ENCODE measurements at places on chromosomes 13 and 19.
A peak's percentile ranks its signal among the peaks of the same experiment; 100 is the strongest.

- no peak for DNase-seq
Observed at GRCh38 chr13:77502104-77502720, 33.3 kb upstream of the SCEL start.

DNA sequence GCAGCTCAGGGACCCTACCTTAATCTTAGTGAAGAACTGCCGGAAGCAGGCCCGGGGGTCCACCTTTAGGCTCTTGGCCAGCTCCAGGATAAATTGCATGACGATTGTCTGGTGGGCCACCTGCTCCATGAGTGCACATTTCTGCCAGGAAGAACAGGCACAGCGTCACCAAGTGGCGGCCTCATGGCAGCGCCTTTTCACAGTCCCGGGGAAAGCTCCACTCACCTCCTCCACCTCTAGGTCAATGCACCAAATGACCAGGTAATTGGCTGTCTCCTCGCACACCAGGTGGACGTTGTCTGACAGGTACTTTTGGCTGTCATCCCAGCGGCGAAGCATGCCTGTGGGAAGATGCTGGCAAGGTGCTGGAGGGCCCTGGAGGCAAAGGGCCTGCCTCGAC, 8.3 kb downstream of the CDC37 start:
- DNase-seq: no peak

GRCh38 chr13:22027566-22027965, 356.7 kb downstream of the FGF9 start:
- DNase-seq: no peak

- no peak for DNase-seq
Observed at GRCh38 chr13:85377783-85378182, 421.4 kb downstream of the SLITRK6 start.

DNA sequence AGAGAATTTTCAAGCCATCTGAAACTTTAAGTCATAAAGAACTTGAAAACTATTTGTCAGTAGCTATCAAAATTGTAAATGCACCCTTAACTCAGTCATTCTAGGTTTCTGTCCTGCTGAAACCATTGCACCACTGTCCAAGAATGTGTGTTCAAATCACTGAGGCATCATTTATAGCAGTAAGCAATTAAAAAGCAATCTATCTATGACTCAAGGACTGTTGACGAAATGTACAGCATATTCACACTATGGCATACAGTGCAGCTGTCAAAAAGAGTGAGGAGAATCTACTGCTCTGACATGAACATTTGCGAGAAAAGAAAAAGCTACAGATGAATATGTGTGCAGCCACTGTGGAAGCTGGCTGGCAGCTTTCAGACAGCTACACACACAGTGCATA, 71.2 kb downstream of the ING1 start:
- no peak for DNase-seq

DNA sequence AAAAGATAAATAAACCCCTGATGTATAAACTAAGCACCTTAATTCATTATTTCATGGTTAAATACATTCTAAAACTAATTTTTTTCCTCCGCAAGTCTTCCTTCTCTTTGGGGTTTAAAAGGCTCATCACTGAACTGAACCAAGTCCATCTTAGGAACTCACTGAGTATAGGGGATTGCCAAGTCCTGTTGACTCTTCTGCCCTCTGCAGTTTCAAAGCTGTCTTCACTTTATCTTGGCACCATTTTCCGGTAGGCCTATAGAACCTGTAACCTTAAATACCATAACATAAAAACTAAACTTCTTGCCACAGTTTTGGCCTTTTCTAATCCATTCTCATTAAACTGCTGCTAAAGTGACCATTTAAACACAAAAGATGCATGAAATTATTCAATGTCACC, 66.5 kb upstream of the USPL1 start:
- DNase-seq: no peak

GRCh38 chr13:92873029-92873428, 353.6 kb upstream of the GPC6 start:
- DNase-seq: no peak

GRCh38 chr13:66367356-66367755, 862.8 kb downstream of the PCDH9 start:
- no peak for DNase-seq

DNA sequence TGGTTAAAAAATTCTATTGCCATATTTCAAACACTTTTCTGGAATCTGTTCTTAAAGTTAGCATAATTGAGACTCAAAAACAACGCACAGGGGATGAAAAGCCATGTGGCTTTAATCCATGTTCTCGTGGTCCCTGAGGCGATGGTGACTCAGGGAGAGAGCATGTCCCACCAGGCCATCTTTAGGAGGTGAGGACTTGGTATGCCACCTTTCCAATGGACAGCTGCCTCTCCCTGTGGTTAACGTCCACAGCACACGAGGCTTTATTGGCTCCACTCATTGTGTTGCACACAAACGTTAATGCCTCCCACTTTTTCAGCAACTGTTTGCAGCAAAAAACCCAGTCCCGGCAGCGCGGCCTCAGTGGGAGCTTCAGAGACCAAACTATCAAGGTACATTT, 51.4 kb downstream of the EFNB2 start:
- no peak for DNase-seq

DNA sequence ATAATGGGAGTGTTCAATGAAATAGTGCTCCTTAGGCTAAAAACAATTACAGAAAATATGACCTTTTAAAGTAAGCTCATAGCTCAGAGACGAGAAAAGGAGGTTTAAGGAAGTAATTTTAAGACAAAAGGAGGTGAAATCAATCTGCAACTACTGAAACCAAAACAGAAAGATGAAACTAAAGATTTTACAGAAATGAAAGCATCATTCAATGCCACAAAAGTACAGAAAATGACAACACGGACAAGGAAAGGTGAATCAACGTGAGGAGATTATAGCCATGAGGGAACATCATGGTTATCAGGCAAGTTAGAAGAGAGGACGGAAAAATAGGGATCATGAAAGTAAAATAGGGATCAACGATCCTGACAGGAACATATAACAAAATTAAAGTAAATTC, 745.2 kb downstream of the PCDH17 start:
- no peak for DNase-seq

DNA sequence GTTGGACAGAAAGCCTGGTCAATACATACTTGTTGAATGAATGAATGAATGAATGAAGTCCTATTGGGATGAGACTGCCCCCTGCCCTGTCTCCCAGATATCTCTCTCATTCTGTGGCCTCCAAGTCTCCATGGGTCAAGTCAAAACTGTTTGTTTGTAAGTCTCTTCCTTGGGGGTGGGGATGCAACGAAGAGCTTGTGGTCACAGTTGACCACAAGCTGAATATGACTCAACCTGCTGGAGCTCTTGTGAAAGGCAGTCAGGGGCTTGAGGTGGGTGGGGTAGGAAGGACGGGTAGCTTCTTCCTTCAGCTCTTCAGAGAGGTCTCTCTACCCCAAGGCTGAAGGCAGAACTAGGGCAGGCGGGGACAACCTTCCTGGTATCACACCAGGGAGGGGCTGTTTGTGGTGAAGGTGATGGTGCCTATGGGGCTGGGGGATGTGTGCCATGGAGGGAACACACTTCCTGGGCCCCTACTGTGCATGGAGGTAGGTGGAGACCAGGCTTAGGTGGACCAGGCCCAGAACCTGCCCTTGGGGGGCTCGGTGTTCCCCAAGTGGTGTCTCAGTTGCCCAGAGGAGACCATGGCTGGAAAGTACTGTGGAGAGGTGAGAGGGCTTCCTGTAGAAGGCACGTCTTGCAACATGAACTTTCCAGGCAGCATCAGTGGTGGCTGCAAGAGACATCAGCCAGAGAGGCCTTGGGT, 8.0 kb downstream of the MYO1F start:
- DNase-seq: no peak

- DNase-seq: no peak
Observed at GRCh38 chr19:33789344-33789743, 7.3 kb upstream of the KCTD15 start.

DNA sequence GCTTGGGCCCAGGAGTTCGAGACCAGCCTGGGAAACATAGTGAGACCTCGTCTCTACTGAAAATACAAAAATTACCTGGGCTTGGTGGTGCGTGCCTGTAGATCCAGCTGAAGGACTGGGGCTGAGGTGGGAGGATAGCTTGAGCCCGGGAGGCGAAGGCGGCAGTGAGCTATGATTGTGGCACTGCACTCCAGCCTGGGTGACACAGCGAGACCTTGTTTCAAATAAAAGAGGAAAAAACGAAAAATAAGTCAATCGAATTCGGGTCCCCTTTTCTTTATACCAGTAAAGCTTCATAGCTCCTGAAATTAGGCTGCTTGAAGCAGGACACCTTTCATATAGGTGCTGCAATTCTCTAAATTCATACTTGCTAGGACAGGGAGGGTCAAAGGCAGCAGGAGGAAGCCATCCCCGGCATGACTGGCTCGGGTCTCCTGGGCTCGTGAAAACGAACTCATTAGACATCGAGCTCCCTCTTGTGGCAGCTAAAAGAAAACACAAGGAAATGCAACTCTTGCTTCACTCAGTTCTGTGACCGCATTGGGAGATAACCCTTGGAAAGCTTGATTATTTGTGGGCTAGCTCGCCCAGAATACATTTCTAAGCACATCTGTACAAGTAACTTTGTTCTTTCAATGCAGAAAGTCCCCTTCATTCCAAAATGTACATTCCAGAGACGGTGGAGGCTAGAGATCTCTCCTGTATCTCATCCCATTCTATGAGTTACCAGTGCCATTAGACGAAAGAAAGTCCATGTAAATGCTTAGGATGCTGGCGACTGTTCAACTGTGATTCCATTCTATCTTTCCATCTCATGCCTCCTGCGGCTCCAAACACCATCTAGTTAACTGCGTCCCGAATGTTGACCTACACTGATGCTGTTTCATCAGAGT, 16.8 kb downstream of the FPR2 start:
- peak; percentile 84 for DNase-seq

GRCh38 chr19:14954071-14954655, 12.9 kb downstream of the OR7C2 start:
- no peak for DNase-seq

DNA sequence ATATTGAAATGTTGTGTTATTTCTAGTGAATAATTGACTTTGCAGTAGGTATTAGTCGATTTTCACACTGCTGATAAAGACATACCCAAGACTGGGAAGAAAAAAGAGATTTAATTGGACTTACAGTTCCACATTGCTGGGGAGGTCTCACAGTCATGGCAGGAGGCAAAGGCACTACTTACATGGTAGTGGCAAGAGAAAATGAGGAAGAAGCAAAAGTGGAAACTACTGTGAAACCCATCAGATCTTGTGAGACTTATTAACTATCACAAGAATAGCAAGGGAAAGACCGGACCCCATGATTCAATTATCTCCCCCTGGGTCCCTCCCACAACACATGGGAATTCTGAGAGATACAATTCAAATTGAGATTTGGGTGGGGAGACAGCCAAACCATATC, 9.9 kb upstream of the C5AR2 start:
- no peak for DNase-seq

DNA sequence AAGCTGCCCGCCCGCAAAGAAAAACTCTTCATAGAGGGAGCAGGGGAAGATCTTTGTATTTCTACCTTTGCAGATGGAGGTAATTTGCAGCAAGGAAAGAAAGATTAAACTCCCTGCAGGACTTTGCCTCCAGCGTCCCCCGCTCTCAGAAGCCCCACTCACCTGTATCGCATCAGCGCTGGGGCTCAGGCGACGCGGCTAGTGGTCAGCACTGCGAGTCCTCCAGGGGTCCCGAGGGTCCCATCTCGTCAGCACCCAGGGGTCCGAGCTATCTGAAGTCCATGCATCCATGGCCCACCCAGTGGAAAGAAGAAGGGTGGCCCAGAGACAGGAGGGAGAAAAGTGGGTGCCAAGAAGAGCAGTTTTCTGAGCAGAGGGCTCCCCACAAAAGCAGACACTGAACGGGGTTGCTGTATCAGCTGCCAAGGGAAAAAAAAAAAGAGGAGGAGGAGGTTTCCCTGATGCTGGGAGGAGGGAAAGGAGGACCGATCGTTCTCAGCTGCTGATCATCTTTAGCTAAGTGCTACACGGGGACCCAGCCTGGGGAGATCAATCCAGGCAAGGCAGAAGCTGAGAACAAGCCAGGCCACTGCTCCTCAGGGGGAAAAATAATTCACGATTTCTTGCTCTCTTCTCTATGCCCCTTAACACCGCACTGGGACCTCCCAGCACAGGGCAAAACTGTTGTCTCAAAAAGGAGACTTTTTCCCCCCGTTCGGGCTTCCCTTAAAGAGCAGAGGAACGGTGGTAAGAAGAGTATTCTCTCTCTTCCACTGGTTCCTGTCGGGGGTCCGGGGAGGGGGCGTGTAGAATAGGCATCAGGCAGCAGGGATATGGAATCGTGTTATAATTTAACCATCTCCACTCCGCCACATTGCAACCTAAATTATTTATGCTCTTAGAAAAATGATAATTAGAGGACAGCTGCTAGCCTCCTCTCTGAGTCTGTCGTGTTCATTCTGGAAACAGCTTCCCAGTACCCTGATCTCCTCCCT, 117.7 kb upstream of the CACNA1A start:
- DNase-seq: no peak

GRCh38 chr13:26971990-26972887, 199.4 kb downstream of the USP12 start:
- no peak for DNase-seq

GRCh38 chr13:77521595-77522367, 13.7 kb upstream of the SCEL start:
- DNase-seq: peak; percentile 27

GRCh38 chr19:16325161-16325527, 518 bp downstream of the KLF2 start:
- no peak for DNase-seq

GRCh38 chr13:51731759-51732158, 72.2 kb downstream of the DHRS12 start:
- DNase-seq: no peak

DNA sequence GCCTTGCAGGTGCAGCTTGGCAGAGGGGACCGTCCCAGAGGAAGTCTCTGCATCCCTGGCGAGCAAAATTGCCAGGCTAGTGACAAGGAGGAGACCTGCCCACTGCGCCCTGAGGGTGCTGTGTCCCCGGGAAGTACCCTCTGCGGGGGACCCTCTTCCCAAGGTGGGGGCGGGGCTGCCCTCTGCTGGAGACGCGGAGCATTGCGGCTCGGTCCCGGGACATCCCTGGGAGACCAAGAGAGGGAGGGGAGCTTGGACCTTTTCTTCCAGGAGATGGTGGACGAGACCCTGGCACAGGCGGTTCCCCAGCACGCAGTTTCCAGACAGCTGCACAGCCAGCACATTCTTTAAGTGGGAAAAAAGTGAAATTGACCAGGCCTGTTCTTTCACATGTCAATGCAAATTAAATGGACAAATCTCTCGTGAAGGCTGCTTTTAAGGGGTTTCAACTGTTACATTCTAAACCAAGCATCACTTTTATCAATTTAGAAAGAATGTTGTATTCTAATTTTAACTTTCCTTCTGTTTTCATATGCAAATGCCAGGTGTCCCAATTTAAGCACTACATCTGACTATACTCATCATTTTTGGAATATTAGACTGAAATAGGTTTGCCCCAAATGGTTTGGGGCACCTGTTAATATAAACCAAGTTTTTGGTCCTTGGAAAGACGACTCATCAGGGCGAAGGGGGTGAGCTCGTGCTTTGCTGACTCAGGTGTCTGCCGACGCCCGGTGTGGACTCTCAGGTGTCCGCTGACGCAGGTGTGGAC, 60.7 kb downstream of the MCF2L start:
- DNase-seq: peak; percentile 40

Data from NT2/D1 (cell line).